WTC11 (cell line): ENCODE measurements at places on chromosomes 6 and 20. TPM values are rescaled to one million over a fixed set of nuclear protein-coding genes. Genes with fewer than 3 reads are reported as not detected.

Gene SIRPG
- not detected in 3 replicates for total RNA-seq

Gene NKX2-2
- total RNA-seq = not detected in 3 replicates

Gene BPIFB1
- total RNA-seq = 0.09 to 0.11 TPM in 2 of 3 replicates, not detected in the other

- H3K4me1 ChIP-seq = peaks cover 23% of the 10 kb centered on the region
- H3K4me3 ChIP-seq = no peak overlapping the region
- DNase-seq = no peak
- H3K36me3 ChIP-seq = no peaks in the 10 kb centered on the region
- H3K27me3 ChIP-seq = no peaks in the 10 kb centered on the region
Measured at GRCh38 chr6:41051873-41052272, 1.1 kb upstream of the APOBEC2 start.

- H3K27me3 ChIP-seq = peaks cover 58% of the 10 kb centered on the region
- no peak overlapping the region for H3K4me3 ChIP-seq
- H3K27ac ChIP-seq = no peak overlapping the region
- no peak for DNase-seq
- peaks cover 46% of the 10 kb centered on the region for H3K4me1 ChIP-seq
Measured at GRCh38 chr6:162443101-162443500, 284.5 kb downstream of the PRKN start.
